ENCODE measurements at places on chromosomes 2 and 18.

DNA sequence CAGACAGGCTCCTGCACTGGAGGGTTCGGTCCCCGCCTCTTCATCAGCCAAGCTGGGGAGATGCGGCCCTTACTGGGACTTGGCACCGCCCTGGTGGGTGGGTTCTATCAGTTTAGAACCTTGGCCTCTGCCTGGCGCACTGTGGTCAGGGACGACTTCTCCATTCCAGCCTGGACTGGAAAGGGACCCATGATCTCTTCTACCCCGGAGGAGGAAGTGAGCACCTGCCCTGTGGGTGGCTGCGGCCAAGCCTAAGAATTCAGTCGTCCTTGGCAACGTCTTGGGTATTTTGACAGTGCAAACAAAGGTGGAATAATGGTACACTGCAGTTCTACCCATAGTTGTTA is 106.9 kb upstream of the CD302 start:
- DNase-seq, result no peak

DNA sequence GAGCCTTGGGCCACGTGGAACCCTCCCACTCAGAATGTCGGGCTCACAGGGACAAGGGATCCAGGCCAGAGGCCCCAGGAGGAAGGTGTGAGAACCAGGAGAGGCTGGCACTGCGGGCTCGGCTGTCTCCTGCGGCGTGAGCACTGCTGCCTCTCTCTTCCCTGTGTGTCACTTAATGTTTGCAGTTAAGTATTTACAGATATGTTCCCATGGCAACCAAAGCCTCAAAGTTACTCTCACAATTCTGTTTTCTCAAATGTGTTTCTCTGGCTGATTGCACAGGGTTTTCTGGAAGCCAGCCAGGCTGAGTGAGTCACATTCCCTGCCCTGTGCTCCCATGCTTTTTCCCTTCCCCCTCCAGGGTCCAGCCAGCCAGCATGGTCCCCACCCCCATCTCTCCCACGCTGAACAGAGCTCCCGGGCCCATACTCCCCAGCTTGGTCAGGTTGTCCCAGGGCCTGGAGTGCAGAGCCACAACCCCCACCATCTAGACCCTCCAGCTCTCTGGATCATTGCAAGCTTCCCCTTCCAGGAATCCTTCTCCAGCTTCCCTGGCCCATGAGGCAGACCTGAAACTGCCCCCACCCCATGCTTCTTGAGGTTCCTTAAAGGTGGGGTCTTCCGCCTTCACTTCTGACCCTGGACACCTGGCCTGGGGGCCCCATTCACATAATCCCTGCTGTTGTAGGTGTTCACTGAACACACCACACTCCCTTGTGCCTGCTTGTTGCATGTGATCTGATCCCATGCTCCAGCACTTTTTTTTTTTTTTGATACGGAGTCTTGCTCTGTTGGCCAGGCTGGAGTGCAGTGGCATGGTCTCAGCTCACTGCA is 265.9 kb downstream of the CELF4 start:
- peak; percentile 94 for DNase-seq

DNA sequence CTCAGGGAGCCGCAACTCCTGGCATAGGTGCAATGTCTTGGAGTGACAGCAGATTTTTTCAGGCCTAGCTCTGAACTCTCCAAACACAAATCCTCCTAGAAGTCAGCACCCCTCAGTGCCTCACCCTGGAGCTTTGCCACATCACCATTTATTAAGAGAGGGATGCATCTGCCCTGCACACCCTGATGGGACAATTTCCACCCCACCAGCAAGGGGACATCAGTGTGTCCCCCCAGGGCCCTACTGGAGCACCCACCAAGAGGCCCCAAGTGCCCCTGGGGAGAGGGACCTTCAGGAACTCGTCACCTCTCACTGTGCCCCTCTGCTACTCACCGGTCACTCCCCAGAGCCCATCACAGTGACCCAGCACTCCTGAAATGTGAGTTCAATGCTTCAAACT is 144.7 kb downstream of the NDUFA10 start:
- no peak for DNase-seq

- DNase-seq, result peak; percentile 20
Measured at GRCh38 chr2:200247494-200247893, 59.0 kb upstream of the SPATS2L start.

- DNase-seq, result no peak
Measured at GRCh38 chr2:26466662-26467310, 11.1 kb downstream of the OTOF start.

DNA sequence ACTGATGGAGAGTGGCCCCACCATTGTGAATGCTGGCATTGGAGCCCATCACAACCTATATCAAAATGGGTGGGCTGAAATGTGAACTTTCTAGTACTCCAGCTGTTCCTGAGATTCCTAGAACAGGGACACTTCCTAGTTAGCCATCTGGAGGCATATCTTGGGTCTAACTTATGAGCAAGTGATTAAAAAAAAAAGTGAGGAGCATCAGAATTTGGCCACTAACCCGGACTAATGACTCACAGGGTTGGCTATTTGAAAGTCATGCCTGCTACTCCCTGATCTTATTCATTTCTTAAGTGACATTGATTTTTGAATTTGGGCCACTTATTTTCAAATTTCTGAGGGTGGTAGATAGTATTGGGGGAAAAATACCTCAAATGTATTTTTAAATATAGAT is 216.6 kb downstream of the HRH4 start:
- DNase-seq, result no peak

GRCh38 chr2:45778720-45779171 is 127.3 kb downstream of the PRKCE start:
- DNase-seq, result no peak

DNA sequence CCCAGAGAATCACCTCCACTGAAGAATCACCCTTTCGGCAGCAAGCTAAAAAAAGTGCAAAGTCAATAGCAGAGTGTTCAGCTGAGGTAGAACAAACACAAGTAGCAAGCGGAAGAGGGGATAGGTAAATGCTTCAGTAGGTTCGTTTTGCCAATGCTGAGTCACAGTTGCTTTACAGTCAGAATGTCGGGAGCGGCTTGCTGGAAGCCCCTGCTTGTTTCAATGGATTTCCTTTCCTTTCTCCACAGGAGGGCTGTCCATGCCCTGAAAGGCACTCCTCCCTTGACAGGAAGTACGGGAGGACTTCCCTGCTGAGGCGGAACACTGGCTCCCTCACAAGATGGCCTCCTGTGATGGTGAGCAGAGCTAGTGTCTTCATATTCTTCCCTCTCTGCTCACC is 146.2 kb upstream of the LYPD1 start:
- DNase-seq, result no peak

DNA sequence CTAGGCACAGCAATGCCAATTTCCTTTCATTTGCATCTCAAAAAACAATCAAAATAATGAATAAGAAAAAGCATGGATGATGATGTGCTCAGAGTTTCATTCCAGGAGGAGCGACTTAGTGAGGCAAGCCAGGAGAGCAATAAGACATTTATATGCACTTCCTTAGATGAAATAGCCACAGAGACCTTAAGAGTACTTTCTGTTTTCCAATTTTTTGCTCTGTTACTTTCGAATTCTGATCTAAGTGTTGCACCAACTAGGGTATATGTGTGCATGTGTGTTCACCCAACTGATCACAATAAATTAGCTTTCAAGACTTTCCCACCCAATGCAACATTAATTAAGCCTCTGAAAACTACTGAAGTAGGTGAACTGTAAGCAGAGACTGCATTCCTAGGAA is 709 bp downstream of the RAB27B start:
- no peak for DNase-seq

DNA sequence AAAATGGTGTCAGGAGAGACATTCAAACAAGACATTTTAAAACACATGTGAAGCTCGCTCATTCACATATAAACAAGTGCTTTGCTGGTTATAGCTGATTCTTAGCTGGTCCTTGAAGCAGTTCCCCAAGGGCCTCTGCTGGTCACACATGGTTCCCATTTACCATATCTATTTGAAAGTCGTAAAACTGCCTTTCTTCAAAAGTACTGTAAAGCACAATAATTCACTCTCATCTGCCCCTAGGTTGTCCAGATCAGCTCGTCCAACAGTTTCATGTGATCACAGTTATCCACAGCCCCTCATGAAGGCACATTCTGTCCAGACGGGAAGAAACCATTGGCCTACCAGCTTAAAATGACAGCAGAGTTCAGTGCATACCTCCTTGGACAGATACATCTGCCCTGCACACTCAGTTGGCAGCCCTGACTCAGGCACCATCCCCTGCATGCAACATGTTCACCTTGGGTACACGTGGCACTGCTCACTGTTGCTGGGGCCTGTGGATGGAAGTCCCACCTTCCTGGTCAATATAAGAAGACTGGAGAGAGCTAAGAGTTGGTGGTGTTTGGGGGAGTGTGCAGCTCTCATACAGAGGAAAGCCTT is 108.0 kb upstream of the HAAO start:
- DNase-seq, result no peak

- no peak for DNase-seq
Measured at GRCh38 chr2:100406120-100406508, 11.4 kb downstream of the CHST10 start.

DNA sequence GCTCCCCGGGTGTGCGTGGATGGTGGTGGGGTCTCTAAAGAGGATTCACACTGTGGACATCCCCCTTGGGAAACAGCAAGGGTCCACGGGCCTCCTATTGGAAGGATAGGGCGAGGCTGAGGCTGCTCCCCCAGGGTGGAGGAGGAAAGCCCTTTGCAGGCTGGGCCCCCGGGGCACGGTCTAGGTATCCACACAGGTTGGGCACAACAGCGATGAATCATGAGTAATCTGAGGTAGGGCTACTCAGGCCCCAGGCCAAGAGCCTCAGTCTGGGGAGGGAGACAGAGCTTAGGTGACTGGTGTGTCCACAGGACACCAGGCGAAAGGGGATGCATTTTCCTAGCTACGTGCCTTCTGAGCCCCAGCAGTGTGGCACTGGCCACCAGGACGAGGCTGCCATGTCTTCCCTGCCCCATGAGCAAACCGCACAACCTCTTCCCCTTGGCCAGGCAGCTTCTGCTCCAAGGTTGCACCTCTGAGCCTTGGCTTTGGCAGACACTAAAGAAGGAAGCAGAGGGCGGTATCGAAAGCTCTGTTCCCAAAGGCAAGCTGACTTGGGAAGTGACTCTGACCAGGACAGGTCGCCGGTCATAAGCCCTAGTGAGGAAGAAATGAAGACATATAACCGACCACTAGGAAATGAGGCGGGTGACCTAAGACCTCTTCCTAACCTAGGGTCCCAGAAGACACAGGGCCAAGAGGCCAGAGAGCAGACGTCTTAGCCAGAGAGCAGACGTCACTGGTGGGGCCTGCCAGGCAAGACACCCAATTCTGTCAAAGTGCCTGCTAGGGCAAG is 14.6 kb upstream of the SEMA4C start:
- DNase-seq, result no peak

- peak; percentile 6 for DNase-seq
Measured at GRCh38 chr2:72271766-72272641, 124.3 kb upstream of the CYP26B1 start.

GRCh38 chr2:212959471-212960117 is 191.8 kb downstream of the IKZF2 start:
- no peak for DNase-seq

- DNase-seq, result peak; percentile 64
Measured at GRCh38 chr18:32714571-32715148, 58.2 kb downstream of the KLHL14 start.

DNA sequence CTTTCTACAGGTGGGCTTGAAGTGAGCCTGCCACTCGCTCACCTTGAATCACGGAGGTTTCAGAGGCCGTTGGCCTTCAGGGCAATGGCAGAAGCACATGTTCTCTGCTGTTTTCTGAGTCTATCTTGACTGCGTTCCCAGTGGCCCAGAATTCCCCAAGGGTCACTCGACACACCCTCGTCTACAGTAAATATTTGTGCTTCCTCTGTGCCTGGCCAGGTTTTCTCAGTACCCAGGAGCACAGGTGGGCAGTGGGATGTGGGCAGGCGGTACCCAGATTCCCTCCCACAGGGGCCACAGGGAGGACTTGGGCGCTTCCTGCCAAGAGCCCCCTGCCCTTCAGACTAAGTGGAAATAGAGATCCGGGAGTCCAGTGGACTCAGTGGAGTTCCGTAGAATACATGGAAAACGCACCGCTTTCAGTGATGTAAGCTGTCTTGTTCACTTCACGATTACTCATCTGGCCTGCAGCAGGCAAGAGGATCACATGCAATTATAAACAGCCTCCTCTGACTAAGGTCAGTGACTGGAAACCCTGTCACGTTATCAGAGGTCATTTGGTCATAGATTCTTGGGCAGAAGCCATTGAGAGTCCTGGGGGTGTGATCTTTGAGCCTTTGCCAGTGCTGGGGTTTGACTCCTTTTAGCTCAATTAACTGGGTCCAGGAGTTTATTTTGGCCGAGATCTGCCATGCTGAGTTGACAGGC is 179.8 kb downstream of the NEDD4L start:
- no peak for DNase-seq

DNA sequence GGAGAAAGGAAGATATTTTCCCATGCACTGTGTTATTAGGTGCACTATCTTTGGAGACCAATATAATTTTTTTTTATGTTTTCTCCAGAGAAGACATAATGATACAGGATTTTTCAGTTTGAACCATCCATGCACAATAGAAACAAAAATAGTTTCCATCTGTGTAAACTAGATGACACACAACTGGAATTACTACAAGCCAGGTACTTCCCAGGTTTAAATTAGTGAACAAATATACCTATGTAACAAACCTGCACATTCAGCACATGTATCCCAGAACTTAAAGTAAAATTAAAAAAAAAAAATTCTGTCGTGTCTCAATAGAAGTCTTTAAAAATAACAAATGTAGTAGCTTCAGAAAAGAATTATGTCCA is 1616.8 kb upstream of the ACVR2A start:
- DNase-seq, result no peak

DNA sequence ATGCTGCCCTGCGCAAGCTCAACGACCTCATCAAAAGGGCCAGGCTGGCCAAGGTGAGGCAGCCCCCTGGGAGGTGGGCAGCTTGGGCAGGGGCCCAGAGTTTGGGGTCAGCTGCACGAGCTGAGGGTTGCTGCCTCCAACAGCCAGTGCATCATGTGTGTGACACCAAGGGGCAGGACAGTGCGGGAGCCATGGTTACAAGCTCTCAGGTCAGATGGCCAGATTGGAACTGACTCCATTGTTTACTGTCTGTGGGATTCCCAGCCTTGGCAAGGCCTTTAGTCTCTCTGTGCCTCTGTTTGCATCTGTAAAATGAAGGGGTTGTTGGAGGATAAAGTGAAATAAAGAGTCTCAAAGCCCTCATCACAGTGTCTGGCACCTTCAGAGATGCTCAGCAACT is 26.9 kb downstream of the EHD3 start:
- no peak for DNase-seq

GRCh38 chr2:30358842-30359241 is 88.2 kb upstream of the LCLAT1 start:
- no peak for DNase-seq

- DNase-seq, result peak; percentile 27
Measured at GRCh38 chr2:230068016-230068650, 591 bp downstream of the SLC16A14 start.

GRCh38 chr18:12420821-12421421 is 13.2 kb downstream of the PRELID3A start:
- no peak for DNase-seq
